Glomerular endothelial cell (primary cell): ENCODE measurements at places on chromosomes 2 and 18. TPM values are rescaled to one million over a fixed set of nuclear protein-coding genes. Genes with fewer than 3 reads are reported as not detected.

- DNase-seq, result no peak
Observed at GRCh38 chr2:226643030-226643945, 156.3 kb downstream of the IRS1 start.

DNA sequence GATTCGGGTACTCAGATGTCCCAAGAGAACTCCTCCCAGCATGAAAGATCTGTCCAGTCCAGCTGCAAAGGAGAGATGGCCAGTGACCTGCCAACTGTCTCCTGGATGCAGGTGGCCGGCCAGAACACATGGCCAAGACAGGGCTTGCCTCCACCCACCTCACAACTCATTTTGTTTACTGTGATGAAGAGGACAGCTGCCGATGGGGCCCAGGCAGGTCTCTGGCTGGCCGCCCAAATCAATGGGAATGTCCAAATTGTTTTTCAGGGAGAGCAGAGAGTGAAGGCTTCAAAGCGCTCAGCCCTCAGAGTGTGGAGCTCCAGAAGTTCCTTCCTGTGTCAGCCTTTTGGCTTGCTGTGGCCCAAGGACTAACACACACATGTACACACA is 41.9 kb downstream of the FOSL2 start:
- no peak for DNase-seq

DNA sequence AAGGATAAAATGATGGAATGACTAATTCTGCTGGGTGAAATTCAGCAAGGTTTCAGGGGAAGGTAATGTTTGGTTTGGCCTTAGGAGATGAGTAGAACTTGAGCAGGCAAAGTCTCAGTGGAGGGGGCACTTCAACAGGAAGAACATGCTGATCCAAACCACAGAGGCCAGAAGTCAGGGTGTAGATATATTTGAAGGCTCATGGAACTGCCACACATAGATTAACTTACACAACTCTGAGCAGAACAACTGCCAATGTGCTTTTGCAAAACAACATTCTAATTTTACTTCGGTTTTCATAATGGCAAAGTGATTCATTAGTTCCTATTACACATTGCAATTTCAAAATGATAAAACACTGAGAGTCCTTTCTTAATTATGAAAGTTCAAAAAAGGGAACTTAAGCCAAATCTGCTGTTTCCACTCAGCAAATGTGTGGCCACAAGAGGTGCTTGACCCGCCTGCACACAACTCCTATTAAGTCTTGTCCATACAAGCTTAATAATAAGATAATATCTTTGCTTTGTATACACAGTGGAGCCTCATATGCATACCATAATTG is 284.8 kb downstream of the MREG start:
- no peak for DNase-seq

- no peak for DNase-seq
Observed at GRCh38 chr2:159968279-159968900, 94.0 kb downstream of the PLA2R1 start.

GRCh38 chr2:232573771-232574435 is 23.4 kb downstream of the EIF4E2 start:
- DNase-seq, result no peak

DNA sequence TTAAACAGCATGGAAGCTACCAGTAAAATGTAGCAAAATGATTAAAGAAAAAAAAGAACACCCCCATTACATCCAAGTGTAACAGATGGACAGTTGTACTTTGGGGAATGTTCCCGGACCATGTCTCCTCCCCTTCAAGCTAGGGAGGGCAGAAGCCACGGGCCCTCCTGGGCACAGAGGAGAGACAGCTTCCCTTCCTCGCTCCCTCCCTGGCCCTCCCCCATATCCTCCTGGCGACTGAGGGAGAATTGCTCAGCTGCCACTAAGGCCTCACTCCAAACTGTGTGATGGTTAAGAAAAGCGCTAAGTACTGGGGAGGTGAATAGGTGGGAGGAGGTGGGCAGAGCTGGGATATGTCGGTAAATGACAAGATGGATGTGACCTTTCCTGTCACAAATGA is 358.0 kb downstream of the HRH4 start:
- DNase-seq, result no peak

DNA sequence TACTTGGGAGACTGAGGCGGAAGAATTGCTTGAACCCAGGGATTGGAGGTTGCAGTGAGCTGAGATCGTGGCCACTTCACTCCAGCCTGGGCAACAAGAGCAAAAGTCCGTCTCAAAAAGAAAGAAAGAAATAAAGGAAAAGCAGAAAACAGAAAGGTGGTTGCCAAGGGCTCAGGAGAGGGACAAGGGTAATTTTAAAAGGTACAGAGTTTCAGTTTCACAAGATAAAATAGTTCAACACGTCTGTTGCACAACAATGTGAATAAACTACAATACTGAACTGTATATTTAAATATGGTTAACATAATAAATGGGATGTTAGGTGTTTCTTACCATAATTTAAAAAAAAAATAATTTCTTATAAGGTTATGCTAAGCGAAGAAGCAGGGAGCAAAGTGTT is 12.9 kb downstream of the RPS27A start:
- DNase-seq, result no peak

GRCh38 chr18:9206421-9206820 is 69.8 kb downstream of the ANKRD12 start:
- no peak for DNase-seq

- no peak for DNase-seq
Observed at GRCh38 chr2:217611626-217612127, 391.1 kb downstream of the TNS1 start.

DNA sequence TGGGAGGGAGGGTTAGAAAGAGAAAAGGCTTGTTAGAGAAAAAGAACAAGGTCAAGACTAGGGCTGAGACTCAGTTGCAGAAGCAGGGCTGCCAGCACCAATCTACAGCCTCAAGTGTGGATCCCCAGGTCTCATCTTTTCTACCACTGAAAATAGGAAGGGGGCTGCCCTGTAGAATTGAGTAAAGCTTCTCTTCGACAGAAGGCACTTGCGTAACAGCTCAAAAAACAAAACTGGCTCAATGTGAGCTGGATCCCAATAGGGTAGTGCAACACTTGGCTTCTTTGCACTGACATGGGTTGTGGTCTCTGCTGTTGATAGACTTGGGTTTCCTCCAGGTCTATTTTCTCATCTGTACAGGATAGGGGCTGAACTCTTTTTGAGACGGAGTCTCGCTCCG is 1.8 kb upstream of the MPV17 start:
- DNase-seq, result no peak

DNA sequence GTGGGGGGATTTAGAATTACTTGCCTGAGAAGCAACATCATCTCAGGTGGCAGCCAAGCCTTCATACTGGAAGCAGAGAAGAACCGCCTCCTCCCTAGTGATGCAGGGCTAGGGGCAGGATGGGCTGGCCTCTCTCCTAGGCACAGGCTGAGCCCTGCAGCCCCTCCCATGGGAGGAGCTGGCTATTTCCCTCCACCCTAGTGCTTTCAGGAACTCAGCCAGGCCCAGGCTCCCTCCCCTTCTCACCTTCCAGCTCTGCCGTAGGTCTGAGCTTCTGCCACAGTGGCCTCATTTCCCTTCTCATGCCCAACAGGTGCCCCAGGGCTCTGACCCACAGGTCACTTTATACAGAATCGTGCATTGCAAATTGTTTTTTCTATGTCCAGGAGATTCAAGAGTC is 31.0 kb downstream of the CENPA start:
- DNase-seq, result no peak

GRCh38 chr18:48313792-48314191 is 95.4 kb downstream of the ZBTB7C start:
- DNase-seq, result no peak

DNA sequence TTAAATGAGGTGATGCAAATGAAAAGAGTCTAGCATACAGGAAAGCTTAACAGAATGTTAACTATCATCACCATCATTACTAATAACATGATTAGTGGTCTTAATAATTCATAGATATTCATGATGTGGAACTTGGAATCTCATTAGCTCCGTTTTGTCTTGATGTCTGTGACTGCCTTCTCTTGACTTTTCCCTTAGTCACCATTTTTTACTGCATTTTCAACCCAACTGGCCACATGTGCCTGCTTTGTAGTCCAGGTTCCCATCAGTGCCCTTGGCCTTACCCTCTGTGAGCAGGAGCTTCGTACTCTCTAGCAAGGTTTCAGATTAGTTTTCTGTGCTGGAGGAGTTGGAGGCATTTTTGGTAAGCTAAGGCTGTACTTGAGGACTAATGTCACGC is 47.0 kb downstream of the RAB31 start:
- DNase-seq, result no peak

GRCh38 chr2:225739328-225739727 is 339.8 kb downstream of the NYAP2 start:
- DNase-seq, result no peak

DNA sequence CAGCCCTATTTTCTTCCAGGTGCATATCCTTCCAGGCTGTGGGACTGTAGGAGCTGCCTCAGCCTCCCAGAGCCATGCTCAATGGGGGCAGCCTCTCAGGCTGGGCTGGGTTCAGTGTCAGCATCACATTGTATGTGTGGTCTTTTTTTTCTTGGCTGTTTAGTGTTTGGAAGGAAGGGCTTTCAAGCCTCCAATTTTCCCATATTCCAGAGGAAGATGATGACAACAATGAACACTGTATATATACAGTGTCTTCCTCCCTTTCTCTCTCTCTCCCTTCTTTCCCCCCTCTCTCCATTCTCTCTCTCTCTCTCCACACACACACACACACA is 326.4 kb downstream of the DYSF start:
- no peak for DNase-seq

DNA sequence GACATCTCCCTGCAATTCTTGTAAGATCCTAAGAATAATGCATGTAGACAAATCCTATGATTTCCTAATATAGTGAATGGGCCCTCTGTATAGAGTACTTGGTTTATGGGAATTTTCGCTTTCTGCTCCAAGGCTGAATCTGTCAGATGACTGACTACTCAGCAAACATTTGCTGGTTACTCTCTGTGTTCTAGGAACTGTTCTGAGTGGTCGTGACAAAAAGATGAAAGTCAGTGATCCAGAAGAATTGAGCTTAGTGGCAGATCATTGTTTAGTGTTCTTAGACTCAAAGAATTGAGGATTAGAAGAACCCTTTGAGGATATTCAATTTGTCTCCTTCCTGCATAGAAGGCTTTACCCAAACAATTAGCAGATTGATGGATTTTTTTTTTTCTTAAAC is 10.0 kb downstream of the XRCC5 start:
- no peak for DNase-seq

DNA sequence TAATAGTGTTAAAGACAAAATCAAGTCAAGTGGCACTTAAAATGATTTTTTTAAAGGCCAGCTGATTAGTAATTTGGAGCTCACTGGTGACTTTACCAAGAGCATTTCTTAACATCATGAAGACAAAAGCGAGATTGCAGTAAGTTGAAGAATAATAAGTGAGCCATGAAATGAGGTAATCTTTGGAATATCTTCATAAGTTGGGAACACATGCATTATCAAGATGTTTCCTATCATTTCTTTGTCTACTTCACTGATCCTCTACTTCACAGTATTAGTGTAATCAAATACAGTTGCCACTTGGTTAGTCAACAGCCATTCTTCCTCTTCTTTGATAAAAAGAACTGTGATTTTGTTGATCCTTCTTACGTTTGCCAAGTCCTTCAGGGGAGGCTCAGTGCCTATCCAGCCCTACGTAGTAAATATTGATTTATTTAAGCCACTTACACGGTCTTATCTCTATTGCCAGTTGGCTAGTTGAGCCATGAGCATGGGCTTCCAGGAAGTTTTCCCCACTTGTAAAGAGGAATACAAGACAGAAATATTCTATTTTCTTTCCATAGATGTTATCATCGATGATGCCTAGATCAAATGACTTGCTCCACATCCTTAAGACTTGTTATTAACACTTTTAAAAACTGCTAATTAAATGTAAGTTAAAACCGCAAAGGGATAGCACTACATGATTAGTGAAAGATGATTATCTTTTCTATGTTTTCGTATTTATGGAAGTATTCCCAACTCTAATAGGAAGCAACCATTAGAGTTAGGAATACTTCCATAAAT is 46.1 kb downstream of the YES1 start:
- no peak for DNase-seq

DNA sequence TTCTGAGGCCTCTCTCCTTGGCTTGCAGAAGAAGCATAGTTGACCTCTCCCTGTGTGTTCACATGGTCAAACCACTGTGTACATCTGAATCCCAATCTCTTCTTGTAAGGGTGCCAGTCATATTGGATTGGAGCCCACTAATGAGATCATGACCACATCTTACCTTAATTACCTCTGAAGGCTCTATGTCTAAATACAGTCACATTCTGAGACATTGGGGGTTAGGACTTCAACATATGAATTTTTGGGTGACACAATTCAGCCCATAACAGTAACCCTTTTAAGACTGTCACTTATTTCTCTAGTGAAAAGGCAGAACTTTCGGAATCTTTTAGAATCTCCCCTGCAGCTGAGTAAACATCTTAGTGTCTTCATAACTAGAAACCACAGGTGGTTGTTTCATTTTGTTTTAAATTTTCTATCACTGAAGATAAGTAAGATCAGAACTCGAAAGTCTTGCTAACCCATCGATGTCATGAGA is 33.3 kb downstream of the BMP10 start:
- no peak for DNase-seq

- DNase-seq, result no peak
Observed at GRCh38 chr2:56382466-56382865, 198.7 kb downstream of the CCDC85A start.

DNA sequence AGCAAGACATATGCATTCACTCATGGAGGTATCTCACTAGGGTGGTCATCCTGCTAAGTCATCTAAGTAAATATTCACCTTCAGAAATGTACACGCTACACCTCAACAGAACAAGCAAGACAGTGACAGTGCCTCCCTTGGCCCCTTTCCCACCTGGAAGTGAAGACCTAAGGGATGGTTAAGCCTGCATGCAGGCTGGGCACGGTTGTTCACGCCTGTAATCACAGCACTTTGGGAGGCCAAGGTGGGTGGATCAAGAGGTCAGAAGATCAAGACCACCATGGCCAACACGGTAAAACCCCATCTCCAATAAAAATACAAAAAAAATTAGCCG is 4.4 kb downstream of the LIMS2 start:
- no peak for DNase-seq

GRCh38 chr2:201697899-201698298 is 545 bp downstream of the MPP4 start:
- DNase-seq, result peak; percentile 70

- DNase-seq, result no peak
Observed at GRCh38 chr18:60686142-60686541, 313.6 kb upstream of the MC4R start.

GRCh38 chr18:44630118-44630517 is 50.6 kb upstream of the SETBP1 start:
- no peak for DNase-seq

- DNase-seq, result no peak
Observed at GRCh38 chr2:35199298-35199697, 1156.3 kb upstream of the CRIM1 start.

The SUPT7L gene
- 13.9 and 20.7 TPM in 2 replicates for total RNA-seq

The C2orf74 gene
- 8.3 and 15.3 TPM in 2 replicates for total RNA-seq

The DQX1 gene
- not detected in 2 replicates for total RNA-seq

The GALNT13 gene
- 0.35 and 0.53 TPM in 2 replicates for total RNA-seq

The IGFBP2 gene
- total RNA-seq, result 268 and 272 TPM in 2 replicates

The FSIP2 gene
- 0.24 and 0.82 TPM in 2 replicates for total RNA-seq
